ENCODE measurements at places on chromosomes 3 and 15.

DNA sequence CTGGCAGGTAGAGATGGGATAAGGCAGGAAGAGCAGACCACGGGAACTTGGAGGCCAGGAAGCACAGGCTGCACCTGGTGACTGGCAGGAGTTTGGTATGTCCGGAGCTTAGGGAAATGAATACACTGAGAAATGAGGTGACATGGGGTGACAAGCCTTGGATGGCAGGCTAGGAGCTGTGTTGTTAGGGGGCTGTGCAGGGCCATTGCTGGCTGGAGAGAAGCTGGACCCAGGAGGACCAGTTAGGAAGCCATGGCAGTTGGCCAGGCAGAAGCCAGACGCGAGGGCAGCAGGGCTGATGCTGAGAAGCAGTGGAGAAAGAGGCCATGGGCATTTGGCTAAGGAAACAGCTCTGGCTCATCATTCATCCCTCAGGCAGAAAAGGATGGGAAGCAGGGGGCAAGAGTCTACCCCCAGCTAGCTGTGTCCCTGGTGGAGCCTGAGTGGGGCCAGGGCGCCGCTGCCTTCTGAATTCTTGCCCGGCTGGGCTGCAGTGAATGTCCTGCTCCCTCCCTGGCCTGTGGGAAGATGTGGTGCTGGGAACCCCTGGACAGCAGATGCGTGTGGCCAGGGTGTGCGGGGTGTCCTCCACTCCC, 255.8 kb downstream of the FAM43A start:
- no peak for DNase-seq

GRCh38 chr3:66885326-66886000, 112.6 kb upstream of the KBTBD8 start:
- DNase-seq, result no peak

DNA sequence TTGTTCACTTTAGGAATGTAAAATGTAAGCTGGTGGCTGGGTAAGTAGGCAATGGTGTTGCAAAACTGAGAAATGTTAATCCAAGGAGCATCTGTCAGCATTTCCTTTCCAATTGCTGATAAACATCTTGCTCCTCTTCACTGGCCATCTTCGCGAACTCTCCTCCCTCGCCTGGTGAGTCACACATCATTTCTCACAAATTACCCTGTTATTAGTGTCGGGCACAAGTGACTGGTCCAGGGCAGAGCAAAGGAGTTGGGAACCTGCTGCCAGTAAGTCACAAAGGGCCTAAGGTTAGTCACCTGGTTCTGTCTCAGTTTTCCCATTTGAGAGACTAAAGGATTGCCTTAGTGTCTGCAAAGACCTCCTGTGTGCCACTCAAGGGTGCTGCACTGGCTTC, 13.0 kb downstream of the CERS3 start:
- no peak for DNase-seq

- DNase-seq, result no peak
Measured at GRCh38 chr15:74535388-74536084, 5.5 kb upstream of the ARID3B start.

DNA sequence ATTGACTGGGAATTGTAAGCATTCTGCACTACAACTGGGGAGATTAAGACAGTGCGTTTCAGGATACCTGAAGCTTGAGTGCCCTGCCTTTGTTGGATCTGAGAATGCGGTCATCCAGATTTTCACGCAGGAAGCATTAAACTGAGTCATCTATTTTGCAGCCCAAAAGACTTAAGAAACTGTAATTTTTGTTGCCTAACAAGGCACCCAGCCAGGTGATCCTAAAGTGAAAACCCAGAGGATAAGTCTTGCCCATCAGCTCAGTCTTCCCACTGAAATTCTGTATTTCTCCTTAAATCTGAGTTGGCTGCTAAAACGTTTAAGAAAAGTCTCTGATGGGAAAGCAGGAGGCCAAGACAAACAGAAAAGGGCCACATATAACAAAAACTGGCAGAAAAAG, 242.5 kb upstream of the TMCO5A start:
- no peak for DNase-seq

DNA sequence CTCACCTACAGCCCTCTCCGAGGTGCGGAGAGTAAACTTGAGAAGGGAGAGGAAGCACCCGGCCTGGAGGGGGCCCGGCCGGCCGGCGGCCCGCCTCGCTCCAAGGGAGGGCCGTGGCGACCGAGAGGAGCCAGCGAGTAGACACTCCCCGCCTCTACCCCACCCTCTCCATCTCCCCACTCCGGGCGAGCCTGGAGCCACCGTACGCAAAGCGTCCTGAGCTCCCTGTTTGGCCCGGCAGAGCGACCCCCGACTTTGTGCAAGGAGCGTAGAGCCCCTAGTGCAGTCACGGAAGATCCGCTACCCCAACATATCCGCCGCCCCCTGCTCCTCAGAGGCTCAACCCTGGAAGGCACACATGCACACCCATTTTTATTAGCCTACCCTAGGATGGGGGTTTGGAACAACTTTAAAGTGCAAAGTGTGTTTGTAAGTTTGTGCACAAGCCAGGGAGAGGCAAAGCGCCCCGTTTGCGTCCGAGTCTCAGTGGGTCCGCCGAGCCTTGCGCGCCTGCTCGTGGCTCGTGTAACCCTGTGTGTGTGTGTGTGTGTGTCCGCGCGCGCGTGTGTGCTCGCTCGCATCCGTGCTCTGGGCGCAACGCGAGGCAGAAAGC, 508 bp upstream of the SMAD6 start:
- DNase-seq, result no peak

DNA sequence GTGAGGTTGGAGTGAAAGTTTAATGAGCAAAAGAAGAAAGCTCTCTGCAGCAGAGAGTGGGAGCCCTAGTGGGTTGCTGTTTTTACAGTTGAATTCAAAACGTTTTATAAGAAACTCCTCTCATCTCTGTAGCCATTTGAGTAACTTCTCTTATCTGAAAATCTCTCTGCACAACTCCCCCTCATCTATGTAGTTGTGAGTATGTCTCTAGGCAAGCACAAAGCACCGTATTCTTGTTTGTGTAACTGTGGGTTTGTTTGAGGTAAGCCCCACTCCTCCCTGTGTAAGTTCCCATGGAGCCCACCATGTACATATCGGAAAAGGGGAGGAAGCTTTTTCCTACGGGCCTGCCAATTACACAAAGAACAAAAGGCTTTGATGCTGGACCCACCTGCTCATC, 56.5 kb upstream of the GOLGA6L2 start:
- no peak for DNase-seq

- DNase-seq, result no peak
Measured at GRCh38 chr3:48492461-48493202, 11.3 kb downstream of the SHISA5 start.

GRCh38 chr15:97875513-97876280, 84.8 kb upstream of the ARRDC4 start:
- DNase-seq, result no peak

DNA sequence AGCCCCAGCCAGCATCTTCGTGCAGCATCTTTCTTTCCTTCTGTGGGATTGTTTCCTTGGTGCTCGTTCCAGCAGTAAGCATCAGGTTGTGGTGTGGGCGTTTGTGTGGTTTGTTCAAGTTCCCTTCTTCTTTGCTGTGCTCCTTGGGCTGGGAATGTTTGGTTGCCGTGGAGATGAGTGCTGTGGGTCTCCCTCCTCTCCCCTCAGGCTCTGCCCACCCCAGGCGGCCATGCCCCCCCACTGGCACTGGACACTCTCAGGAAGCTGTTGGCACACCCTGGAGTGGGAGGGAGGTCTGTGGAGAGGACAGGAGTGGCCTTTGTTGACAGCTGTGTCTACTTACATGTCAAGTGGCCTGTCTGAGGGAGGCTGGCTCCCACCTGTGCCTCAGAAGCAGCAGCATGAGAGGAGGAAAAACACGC, 46.5 kb upstream of the SACM1L start:
- DNase-seq, result no peak

DNA sequence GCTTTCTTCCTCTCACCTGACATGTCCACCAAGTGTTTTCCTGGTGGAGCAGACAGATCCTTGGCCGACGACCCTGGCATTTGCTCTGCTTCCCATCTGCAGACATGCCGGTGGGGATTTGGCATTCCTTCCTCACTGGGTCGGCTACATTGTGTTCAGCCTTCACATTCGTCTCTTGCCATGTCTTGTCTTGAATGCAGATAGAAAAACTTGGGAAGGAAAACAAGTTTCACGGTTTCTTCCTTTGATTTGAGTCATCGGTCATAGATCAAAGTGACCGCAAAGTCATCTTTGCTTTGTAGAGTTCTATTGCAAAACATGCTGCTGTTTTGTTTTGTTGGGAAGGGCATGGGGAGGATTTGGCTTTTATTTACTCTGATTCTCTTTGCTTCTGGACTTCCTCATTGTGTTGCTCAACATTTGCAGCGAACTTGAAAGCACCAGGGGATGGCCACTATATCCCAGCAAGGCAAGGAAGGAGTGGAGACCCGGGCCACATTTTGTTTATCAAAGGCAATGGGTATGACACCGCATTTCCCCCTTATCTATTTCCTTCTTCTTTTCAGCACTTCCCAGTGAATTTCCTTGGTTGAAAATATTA, 321.3 kb downstream of the CACNA2D3 start:
- DNase-seq, result no peak

GRCh38 chr3:41893977-41894376, 67.9 kb downstream of the ULK4 start:
- DNase-seq, result no peak

DNA sequence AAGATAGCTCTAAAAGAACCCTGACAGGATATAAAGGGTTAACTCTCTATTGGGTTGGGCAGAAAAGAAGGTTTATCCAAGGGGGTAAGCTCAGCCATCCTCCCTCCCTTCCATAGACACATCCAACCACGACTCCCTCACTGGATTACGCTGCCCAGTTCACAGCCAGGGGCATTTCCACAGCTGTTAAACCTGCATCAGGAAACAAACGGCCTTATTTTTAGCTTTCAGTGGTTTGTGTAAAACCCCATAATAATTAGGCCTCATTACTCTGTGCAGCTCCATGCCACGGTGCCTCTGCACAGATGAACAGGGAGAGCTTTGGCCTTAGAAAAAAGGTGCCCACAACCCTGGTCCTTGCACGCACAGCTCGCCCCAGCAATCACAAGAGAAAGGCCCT, 110.6 kb downstream of the GABRB3 start:
- no peak for DNase-seq

DNA sequence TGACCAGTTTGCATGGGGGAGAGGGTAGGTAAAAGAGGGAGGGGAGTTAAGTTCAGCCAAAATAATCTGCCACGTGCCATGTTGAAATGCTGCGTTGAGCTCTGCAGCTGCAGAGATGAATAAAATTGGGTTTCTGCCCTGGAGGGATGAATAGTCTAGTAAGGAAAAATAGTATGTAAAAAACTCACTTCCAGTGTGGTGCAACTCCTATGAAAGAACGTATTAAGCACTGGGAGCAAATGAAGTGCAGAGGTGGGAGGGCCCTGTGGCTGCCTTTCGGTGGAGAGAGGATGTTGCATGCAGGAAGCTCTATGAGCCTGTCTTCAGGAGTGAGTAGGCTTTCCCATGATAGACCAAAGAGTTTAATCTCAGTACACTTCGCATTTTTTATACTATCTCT, 8.6 kb downstream of the CEP63 start:
- no peak for DNase-seq

DNA sequence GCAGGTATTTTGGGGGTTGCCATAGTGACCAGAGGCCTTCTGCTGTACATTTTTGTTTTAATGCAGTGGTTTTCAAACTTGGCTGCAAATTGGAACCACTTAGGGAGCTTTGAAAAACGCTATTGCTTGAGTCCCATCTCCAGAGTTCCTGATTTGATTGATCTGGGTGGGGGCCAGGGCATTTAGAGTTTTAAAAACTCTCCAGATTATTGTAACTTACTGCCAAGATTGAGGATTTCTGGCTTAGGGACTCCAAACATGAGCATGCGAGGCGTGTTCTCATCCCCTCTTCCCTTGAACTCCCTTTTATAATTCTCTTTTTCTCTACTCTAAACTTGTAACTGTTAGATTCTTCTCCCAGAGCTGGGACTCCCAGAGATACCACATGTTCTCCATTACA, 340.8 kb upstream of the SUCLG2 start:
- no peak for DNase-seq

DNA sequence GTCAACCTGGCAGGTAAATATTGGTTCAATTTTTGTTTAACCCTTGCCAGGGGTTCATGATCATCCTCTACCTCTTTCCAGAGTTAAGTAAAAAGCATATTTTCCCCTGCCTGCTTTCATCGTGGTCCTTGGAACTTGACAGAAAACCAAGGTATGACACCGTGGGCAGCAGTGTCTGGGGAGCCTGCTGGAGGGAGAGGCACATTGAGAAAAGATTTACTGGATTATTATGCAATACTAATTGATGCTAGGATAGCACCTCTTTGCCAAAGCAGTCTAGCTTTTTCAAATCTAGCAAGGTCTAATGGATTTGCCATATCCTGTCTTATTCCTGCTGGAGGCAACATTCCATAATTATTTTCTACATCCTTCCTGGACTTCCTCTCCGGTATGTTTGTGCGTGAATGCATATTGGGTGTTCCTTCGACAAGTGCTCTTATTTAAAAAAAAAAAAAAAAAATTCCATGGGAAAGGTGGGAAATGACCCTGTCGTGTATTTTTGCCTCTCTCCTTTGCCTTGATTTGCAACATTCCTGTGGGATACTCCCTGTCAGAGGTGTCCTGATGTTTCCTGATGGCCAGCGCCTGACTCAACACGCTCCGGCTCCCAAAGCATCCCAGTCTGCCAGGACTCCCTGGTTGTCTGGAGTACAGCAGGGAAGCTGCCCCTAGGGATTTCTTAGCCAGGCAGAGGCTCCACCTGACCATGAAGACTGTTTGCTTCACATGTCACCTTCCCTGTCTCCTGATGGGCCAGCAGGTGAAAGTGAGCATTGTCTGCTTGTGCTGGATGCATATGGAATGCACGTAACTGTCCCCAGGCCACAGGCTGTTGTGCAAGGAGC, 6.3 kb downstream of the BHLHE40 start:
- DNase-seq, result no peak

GRCh38 chr3:102206511-102207031, 228.2 kb upstream of the ZPLD1 start:
- DNase-seq, result no peak

GRCh38 chr15:44035781-44036699, 159.0 kb downstream of the FRMD5 start:
- no peak for DNase-seq

GRCh38 chr15:67979281-67979680, 74.8 kb upstream of the PIAS1 start:
- DNase-seq, result no peak

- no peak for DNase-seq
Measured at GRCh38 chr15:74978503-74978902, 16.9 kb upstream of the SCAMP5 start.

DNA sequence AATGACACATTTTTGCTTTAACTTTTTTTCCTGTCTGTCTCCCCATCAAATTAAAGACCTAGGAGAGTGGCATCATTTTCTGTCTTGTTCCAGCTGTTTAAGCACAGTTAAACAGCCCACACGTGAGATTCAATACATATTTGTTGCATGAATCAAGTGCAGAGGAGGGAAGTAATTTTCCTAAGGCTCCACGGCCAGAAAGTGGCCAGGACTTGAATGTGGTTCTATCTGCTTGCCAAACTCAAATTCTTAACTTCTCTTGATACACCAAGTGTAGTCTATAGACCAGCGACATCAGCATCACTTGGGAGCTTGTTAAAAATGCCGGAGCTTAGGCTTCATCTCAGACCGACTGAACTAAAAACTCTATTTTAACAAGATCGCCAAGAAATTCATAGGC, 724.8 kb upstream of the CFAP20DC start:
- no peak for DNase-seq

GRCh38 chr3:109707617-109708016, 370.3 kb upstream of the DPPA4 start:
- DNase-seq, result no peak
